ENCODE measurements at places on chromosomes 13 and 19. TPM values are rescaled to one million over a fixed set of nuclear protein-coding genes. Genes with fewer than 3 reads are reported as not detected.

DNA sequence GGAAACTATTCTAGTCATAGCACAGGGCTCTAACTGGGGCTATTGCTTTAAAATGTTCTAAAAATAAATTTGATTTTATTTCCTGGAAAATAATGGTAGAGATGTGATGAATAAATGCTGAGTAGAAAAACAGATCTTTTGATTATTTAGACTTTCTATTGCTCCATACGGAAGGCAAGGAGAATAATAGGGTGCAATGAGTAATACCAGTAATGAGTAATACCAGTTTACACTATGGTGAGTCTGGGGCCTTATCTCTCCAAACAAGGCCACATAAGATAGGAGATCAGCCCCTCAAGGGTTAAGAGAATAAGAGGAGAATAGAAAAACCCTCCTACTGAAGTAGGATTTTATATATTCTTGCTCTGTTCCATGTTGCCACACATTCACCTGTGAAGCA lies 390.4 kb downstream of the KLF5 start:
- H3K27me3 ChIP-seq, result no peaks in the 10 kb centered on the region
- H3K4me3 ChIP-seq, result no peak overlapping the region
- DNase-seq, result no peak
- H3K4me1 ChIP-seq, result no peaks in the 10 kb centered on the region
- H3K27ac ChIP-seq, result no peak overlapping the region
- no peaks in the 10 kb centered on the region for H3K36me3 ChIP-seq

DNA sequence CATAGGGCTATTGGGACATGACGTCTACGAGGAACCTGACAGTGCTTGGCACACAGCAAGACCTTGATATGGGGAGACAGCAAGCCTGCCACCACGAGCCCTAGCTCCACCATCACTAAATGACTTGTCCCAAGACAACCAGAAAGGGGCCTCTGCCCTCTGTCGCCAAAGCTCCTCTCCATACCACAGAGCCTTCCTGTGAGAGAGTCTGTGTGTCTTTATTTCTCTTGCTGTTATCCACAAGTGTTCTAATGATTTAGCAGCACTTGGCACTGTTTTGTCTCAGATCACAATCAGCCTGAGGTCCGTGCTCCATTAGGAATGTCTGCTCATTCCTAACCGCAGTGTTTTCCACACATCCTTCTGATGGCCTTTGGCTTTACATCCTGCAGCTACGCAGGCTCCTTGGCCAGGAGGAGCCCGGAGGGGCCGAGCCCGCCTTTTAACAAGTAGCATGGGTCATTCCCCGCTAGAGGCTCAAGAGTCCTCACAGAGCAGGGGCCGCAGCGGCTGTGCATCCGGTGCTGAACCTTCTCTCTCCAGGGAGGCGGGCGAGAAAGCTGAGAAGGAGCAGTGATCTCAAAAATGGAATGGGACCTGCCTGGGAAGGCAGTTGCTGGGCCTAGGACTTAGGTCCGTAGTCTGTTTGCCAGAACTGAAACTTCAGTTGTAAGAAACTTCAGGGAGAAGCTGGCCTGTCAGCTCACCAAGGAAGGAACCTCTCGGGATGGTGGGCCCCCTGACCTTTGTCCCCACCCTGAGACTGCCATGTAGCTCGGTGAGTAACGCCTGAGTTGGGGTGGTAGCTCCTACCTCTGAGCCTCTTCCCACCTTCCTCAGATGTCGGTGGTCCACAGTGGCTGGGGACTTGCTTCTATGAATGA lies 61.1 kb upstream of the HMGB1 start:
- H3K4me3 ChIP-seq, result no peak overlapping the region
- H3K27ac ChIP-seq, result no peak overlapping the region
- H3K4me1 ChIP-seq, result no peaks in the 10 kb centered on the region
- DNase-seq, result no peak
- no peaks in the 10 kb centered on the region for H3K27me3 ChIP-seq
- H3K36me3 ChIP-seq, result no peaks in the 10 kb centered on the region

DNA sequence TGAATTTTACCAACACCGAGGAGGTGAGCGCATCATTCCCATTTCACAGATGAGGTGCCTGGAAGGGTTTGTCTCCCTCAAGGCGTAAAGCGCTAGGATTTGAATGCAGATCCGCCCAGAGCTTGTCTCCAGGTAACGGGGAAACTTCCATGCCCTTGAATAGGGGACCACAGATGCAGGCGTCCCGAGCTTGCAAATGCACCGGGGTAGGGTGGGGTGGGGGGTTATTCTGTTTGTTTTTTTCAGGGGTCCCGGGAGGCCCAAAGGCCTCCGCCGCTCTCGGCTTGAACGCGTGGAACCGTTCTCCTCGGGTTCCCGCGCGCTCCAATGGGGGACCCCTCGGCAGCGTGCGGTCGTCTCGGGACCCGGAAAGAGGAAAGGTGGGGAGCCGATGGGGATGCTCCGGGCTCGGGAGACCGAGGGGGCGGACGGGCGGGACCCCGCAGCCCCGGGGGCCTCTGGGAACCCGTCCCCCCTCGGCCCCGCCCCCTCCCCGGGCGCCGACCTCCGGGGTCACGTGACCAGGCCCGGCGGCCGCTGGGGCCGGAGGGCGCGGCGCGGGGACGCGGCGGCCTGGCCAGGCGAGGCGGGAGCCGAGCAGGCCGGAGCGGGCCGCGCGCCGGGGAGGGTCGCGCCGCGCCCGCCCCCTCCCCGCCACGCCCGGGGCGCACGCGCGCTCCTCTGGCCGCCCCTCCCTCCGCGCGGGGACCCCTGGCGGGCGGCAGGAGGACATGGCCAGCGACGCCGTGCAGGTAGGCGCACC lies at the start of gene PKN1:
Gene PKN1, plus strand, starts transcription at position 516 of the 763 bp plus-strand sequence. Its CDS starts 216 bp downstream, at position 732.
- DNase-seq, result peak; percentile 65
- H3K4me3 ChIP-seq, result peak within 1 kb of the TSS; percentile 68
- peak within 1 kb of the TSS; percentile 72 for H3K27ac ChIP-seq
- H3K4me1 ChIP-seq, result peaks cover 4% of the 10 kb centered on the region

DNA sequence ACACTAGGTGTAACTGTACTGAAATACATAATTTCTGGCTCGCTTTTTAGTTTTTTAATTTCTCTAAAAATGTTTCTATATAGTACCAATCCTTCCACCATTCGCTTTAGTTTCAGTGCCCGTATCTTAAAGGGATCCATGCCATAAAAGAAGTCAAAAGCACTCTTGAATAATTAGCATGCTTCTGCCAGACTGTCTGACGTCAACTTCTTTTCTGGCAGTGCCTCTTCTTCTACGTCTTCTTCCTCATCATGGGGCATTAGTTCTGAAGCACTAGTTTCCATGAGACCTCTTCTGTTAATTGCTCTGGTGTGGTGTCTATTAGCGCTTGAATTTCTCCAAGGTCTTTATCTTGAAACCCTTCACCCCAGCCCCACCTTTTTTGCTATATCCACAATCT lies 93.8 kb upstream of the DOCK9 start:
- no peaks in the 10 kb centered on the region for H3K36me3 ChIP-seq
- H3K27me3 ChIP-seq, result no peaks in the 10 kb centered on the region
- no peaks in the 10 kb centered on the region for H3K4me1 ChIP-seq
- H3K4me3 ChIP-seq, result no peak overlapping the region
- no peak for DNase-seq
- no peak overlapping the region for H3K27ac ChIP-seq

DNA sequence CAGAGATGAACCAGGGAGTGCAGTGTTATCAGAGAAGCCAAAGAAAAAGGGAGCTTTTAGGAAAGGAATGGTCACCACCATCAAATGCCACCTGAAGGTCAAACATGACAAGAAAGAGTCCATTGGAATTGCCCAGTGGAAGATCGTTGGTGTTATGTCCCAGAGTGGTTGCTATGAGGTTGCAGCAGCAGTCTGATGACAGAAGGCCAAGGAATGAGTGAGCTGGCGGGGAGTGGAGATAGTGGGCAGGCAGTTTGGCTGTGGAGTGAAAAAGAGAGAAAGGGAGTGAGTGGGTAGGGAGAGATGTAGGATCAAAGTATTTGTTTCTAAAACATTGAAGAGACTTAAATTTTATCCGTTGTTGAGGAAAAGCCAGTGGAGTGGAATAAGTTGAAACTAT lies 117.4 kb upstream of the WASF3 start:
- H3K36me3 ChIP-seq, result no peaks in the 10 kb centered on the region
- H3K27ac ChIP-seq, result no peak overlapping the region
- no peaks in the 10 kb centered on the region for H3K4me1 ChIP-seq
- H3K4me3 ChIP-seq, result no peak overlapping the region
- no peaks in the 10 kb centered on the region for H3K27me3 ChIP-seq

Gene CEACAM7
- not detected for total RNA-seq

- H3K36me3 ChIP-seq, result no peaks in the 10 kb centered on the region
- no peaks in the 10 kb centered on the region for H3K27me3 ChIP-seq
- no peak overlapping the region for H3K27ac ChIP-seq
- DNase-seq, result no peak
- no peak overlapping the region for H3K4me3 ChIP-seq
Observed at GRCh38 chr19:35107545-35107944, 8.1 kb upstream of the FXYD3 start.

DNA sequence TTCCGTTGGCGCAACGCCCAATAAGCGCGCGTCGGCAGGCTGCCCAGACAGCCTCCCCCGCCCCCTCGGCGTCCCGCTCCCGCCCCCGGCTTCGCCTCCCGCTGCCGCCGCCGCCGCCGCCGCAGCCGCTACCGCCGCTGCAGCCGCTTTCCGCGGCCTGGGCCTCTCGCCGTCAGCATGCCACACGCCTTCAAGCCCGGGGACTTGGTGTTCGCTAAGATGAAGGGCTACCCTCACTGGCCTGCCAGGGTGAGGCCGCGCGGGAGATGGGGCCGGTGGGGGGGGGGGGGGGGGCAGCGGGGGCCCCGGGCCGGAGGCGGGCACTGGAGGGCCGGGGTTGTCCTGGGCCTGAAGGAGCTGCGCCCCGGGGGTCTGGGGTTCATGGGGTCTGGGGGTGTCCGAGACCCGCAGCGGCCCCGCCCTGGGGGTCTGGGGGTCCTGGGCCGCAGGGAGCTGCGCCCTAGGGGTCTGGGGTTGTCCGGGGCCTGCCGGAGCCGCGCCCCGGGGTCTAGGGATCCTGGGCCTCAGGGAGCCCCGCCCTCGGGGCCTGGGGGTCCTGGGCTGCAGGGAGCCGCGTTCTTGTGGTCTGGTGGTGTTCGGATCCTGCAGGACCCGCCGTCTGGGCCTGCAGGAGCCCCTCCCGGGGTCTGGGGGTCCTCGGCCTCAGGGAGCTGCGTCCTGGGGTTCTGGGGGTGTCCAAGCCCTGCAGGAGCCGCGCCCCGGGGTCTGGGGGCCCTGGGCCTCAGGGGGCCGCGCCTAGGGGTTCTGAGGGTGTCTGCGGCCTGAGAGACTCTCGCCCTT lies at the start of gene HDGFL2:
Gene HDGFL2, plus strand, starts transcription at position 124 of the 801 bp plus-strand sequence. Its CDS starts 54 bp downstream, at position 178.
- H3K27me3 ChIP-seq, result no peaks in the 10 kb centered on the region
- peak within 1 kb of the TSS; percentile 79 for H3K27ac ChIP-seq
- peaks cover 3% of the 10 kb centered on the region for H3K4me1 ChIP-seq
- DNase-seq, result peak; percentile 64
- H3K4me3 ChIP-seq, result peak within 1 kb of the TSS; percentile 90

Gene RRAS
- total RNA-seq, result 8.5 TPM

- H3K4me3 ChIP-seq, result no peak overlapping the region
- no peaks in the 10 kb centered on the region for H3K27me3 ChIP-seq
- no peak overlapping the region for H3K27ac ChIP-seq
- no peaks in the 10 kb centered on the region for H3K4me1 ChIP-seq
- no peak for DNase-seq
- no peaks in the 10 kb centered on the region for H3K36me3 ChIP-seq
Observed at GRCh38 chr19:6963937-6964336, 57.3 kb downstream of the MBD3L2B start.

Gene C19orf67
- not detected for total RNA-seq

GRCh38 chr19:6710273-6711077 lies 10.0 kb downstream of the C3 start:
- H3K27me3 ChIP-seq, result no peaks in the 10 kb centered on the region
- H3K27ac ChIP-seq, result peak overlapping the region; percentile 13
- peaks cover 72% of the 10 kb centered on the region for H3K36me3 ChIP-seq
- H3K4me3 ChIP-seq, result no peak overlapping the region

Gene N4BP2L2
- 99.7 TPM for total RNA-seq

Gene NCAN
- total RNA-seq, result 0.06 TPM

DNA sequence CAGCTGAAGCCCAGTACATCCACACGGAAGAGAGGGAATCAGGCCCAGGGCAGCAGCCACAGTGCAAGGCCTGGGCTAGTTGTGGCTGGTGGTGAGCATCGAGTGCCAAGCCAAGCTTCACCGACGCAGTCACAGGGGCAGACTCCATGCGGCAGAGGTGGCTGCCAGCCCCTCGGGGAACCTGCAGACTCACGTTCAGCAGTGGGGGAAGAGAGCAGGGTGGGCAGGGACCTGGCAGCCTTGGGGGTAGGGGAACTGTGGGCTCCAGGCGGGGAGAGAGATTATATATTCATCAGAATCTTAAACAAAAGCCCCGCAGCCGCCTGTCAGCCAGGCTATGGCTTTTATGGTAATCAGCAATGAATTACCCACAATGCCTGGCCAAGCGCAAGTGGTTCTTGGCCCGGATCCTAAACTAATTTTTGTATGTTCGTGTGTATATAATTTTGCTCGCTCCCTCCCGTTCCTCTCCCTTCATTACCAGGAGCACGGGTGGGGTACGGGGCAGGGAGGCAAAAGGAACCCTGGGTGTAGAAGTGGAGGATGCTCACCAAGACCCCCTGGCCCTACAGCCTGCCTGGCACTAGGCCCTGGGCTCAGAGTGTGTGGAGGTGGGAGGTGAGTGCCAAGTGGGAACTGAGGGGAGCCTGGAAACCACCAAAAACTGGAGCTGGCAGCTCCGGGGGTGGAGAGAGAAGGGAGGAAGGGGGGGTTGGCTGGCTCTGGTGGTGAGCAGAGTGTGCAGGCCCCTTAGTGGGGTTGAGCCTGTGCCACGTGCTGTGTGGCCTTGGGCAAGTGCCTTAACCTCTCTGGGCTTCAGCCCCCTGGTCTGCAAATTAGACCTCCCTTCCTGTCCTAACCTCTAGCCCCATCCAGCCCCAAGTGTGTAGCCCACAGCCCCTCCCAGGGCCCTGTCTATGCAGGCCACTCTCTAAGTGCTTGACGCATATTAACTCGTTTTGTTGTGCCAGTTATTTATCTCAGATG lies 31.9 kb downstream of the PTPRS start:
- no peak overlapping the region for H3K27ac ChIP-seq

GRCh38 chr19:45163156-45163555 lies 2.4 kb upstream of the NKPD1 start:
- no peak overlapping the region for H3K4me3 ChIP-seq
- H3K36me3 ChIP-seq, result no peaks in the 10 kb centered on the region
- no peaks in the 10 kb centered on the region for H3K4me1 ChIP-seq
- no peak for DNase-seq

DNA sequence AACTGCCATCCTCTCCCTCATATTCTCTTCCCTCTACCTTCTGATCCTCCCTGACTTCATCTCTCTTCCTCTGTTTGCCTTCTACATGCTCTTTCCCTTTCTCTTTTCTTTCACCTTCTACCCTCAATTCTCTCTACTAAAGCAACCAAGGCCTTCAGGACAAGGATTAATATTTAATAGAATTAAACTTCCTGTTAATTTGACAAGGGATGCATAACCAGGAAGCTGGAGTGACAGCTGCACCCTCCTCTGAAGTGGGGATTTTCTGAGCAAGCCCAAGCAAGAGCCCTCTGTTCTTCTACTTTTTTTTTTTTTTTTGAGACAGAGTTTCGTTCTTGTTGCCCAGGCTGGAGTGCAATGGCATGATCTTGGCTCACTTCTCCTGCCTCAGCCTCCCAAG lies 63.4 kb upstream of the MED4 start:
- no peaks in the 10 kb centered on the region for H3K4me1 ChIP-seq
- H3K27me3 ChIP-seq, result no peaks in the 10 kb centered on the region
- no peak overlapping the region for H3K4me3 ChIP-seq

Gene TEX101
- total RNA-seq, result not detected

Gene WDR87
- total RNA-seq, result not detected
